Stimulated activated CD4-positive, alpha-beta T cell treated with anti-CD3 and anti-CD28 coated beads, Interleukin-1b, Interleukin-23, amount 100 ng/mL, for 1 hour (primary cell): ENCODE measurements at places on chromosomes 1 and 21.

- DNase-seq = no peak
Observed at GRCh38 chr1:30747033-30748008, 10.3 kb downstream of the LAPTM5 start.

DNA sequence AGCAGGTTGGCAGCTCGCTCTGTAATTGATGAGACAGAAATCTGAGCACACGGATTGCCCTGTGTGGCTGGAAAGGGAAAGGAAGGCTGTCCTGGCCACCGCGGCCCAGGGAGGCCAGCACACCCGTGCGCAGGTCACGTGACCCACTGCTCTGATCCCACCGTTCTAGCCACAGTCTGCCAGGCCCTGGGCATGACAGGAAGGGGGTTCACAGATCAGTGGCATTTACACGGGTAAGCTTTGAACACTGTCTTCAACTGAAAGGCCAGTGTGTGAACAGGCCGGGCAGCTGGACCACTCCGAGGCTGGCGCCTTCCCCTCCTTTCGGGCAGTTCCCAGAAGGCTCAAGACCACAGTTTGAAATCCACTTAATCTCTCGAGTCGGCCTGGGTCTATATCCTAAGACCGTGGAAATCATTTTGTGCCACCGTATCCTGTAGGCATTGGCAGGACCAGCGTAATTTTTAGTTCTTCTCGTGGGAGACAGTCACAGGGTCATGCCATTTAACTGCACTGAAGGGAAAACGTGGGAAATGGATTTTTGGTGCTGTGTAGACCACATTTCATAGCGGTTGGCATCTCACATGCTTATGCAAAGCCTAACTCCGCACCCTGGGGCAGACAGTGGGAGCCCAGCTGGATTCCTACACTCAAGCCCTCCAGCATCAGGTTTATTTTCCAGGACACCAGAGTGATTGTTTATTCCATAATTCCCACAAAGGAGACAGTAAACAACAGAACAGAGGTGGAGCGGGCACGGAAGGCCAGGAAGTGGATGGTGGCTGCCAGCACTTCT, 3.1 kb upstream of the ADARB1 start:
- DNase-seq = no peak

- no peak for DNase-seq
Observed at GRCh38 chr1:111538343-111539025, 35.1 kb upstream of the ADORA3 start.

GRCh38 chr21:24785033-24785432, 822.2 kb downstream of the MRPL39 start:
- DNase-seq = no peak

DNA sequence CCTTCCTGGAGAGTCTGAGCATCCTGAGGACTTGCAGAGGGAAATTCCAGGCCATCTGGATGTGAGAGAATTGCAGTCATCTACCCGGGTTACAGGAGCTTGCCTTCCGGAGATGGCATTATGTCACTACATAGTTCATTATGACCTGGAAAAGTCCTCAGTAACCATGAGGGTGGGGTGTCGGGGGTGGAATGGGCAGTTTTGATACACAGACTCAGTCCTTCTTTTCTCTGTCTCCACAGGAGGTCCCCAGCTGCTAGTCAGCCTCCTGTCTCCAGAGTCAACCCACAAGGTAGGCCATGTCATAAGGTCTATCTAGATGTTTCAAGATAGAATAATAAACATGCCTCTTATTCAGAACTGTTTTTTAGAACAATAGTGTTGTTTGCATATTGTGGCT, 268.2 kb upstream of the SGIP1 start:
- DNase-seq = no peak

GRCh38 chr1:99516141-99516540, 129.8 kb upstream of the PALMD start:
- DNase-seq = no peak
